IPS DF 6.9 (cell line): ENCODE measurements at places on chromosomes 12 and 14.

GRCh38 chr12:21913823-21914222 is 27.4 kb downstream of the ABCC9 start:
- DNase-seq: no peak

DNA sequence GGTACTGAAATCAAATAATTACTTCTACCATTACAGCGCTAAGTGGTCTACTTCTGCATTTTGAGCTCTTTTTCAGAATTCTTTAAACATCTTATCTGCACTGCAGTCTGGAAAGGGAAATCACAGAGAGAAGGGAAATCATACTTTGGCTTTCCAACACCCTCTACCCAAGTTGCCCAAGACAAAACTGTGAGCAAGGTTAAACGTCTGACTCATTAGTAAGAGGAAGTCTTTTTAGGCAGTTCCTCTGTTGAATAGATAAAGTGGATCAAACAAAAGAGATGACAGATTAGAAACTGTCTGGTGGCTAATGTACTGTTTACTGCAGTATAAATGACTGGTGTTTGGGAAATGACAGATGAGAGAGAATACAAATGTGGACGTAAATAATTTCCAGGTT is 858.1 kb downstream of the NRXN3 start:
- DNase-seq: no peak

- DNase-seq: peak; percentile 16
These were observed 51.3 kb upstream of the PLBD1 start for GRCh38 chr12:14618983-14619382.

DNA sequence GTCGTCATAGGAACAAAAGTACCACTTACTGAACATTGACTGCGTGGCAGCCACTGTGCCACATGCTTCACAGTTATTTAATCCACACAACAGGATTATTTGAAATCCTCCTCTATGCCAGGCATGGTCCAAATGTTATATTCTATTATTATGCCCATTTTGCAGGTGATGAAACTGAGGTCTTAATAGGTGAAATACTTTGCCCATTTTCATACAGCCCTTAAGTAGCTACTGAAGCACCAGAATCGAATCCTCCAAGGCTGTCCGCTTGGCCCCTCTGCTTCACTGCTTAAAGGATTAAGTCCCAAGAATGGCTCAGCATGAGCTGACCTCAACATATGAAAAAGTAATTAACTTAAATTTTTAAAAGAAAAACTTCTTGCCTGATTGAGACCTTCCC is 212.8 kb downstream of the EGLN3 start:
- DNase-seq: no peak

DNA sequence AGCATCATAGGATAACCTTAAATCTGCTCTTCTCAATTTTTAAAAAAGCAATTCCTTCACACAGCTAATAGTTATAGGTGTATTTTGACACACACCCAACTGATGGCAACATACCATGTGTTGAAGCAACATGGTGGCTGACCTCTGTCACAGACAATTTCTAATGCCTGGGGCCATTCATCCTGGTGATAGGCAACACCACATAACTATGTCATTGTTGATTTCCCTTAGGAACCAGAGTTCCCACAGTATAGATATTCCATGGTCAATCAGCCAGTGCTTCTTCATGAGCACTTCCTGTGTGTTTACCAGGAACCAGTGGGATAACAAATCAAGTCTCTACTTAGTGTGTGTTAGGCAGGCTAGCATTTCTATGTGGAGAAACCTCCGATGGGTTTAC is 88.3 kb downstream of the FIGNL2 start:
- no peak for DNase-seq

- DNase-seq: peak; percentile 71
These were observed 10.2 kb upstream of the SERPINA9 start for GRCh38 chr14:94485944-94486841.

GRCh38 chr12:904010-904414 is 45.5 kb downstream of the RAD52 start:
- DNase-seq: no peak

DNA sequence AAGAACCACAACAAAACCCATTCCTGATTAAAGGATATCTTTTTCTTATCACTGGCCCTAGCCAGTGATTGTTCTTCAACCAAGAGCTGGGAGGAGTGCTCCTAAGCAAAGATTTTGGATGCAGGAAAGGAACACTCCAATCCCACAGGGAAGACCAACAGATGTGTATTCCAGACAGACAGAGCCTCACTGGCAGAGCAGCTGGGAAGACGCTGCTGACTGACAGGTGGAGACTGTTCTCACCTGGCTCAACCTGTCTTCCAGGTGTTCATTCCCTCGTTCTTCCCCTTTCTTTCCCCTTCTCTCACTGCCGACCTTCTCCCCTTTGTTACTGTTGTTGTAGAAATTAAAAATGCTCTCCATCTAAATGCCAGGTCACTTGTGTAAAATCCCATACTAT is 89.7 kb upstream of the CCDC198 start:
- no peak for DNase-seq

GRCh38 chr14:99909513-99910064 is 116.4 kb downstream of the EML1 start:
- DNase-seq: no peak

DNA sequence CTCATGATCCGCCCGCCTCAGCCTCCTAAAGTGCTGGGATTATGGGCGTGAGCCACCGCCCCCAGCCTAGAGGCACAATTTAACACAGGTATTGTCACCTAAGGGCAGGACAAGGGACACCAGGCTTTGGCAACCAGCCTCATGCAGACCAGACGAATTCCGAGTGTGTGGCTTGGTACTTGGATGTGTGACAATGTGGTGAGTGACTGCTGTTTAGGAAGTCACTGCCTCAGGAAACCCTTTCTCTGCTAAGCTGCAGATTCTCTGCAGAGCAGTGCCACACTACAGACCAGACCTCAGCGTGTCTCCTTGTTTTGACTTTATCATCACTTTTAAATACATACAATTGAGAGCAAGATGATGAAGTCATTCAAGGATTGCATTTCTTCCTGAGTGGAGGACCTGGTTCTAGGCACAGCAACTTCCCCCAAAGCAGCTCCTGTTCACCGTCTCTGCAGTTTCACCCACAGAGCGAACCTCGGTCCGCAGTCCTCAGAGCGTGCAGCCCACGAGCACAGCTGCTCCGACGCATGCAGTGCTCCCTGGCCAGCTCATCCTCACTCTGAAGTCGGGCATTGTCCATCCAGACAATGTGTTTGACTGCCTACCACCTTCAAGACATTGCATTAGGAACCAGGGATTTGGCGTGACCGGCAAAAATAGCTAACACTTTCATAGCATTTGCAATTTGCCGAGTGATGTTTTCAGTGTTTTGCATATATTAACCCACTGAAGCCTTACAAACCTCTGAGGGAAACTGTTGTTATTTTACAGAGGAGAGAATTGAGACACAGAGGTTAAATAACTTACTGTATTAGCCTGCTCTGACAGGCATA is 235.2 kb downstream of the CHST11 start:
- DNase-seq: no peak

- no peak for DNase-seq
These were observed 241.4 kb downstream of the PHLDA1 start for GRCh38 chr12:75790219-75790618.

- no peak for DNase-seq
These were observed 19.8 kb upstream of the PALS1 start for GRCh38 chr14:67221248-67221981.

DNA sequence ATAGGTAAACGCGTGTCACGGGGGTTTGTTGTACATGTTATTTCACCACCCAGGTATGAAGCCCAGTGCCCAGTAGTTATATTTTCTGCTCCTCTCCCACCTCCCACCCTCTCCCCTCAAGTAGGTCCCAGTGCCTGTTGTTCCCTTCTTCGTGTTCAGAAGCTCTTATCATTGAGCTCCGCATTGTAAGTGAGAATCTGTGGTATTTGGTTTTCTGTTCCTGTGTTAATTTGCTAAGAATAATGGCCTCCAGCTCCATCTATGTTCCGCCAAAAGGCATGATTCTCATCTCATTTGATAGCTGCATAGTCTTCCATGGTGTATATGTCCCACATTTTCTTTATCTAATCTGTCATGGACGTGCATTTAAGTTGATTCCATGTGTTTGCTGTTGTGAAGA is 6.9 kb upstream of the GPRC5D start:
- no peak for DNase-seq

- no peak for DNase-seq
These were observed 81.8 kb downstream of the SLC38A1 start for GRCh38 chr12:46187023-46187422.

DNA sequence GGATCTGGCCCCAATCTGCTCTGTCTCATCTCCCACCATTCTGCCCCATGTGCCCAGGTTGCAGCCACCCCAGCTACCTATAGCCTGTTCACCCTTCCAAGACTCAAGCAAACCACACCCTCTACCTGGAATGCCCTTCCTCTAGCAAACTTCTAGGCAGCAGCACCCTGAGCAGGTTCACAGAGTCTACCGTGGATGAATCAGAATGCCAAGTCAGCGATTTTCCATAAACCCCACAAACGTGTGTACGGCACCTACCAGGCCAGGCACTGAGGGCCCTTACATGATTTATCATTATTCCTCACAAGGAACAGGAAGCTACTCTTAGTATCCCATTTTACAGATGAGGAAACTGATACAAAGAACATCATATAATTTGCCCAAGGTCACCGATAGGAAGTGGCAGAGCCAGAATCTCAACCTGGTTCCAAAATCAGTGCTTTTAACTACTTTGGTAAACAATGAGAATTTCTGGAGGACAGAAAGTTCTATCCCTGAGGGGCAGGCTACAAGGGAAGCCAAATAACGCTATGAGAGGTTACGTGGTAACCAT is 28.0 kb upstream of the DHRS4 start:
- DNase-seq: no peak

- no peak for DNase-seq
These were observed 42.1 kb downstream of the KDM2B start for GRCh38 chr12:121538699-121539061.

DNA sequence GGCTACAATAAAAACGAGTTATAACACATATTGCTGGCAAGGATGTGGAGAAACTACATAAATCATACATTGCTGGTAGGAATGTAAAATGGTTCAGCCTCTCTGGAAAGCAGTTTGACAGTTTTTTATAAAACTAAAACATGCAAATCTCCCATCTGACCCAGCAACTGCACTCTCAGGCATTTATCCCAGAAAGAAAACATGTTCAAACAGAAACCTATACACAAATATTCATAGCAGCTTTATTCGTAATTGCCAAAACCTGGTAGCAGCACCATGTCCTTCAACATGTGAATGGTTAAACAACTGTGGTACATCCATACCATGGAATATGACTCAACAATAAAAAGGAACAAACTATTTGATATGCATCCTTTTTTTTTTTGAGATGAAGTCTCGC is 10.1 kb upstream of the TMCC3 start:
- no peak for DNase-seq

GRCh38 chr12:124296916-124297351 is 2.0 kb downstream of the RFLNA start:
- DNase-seq: no peak

DNA sequence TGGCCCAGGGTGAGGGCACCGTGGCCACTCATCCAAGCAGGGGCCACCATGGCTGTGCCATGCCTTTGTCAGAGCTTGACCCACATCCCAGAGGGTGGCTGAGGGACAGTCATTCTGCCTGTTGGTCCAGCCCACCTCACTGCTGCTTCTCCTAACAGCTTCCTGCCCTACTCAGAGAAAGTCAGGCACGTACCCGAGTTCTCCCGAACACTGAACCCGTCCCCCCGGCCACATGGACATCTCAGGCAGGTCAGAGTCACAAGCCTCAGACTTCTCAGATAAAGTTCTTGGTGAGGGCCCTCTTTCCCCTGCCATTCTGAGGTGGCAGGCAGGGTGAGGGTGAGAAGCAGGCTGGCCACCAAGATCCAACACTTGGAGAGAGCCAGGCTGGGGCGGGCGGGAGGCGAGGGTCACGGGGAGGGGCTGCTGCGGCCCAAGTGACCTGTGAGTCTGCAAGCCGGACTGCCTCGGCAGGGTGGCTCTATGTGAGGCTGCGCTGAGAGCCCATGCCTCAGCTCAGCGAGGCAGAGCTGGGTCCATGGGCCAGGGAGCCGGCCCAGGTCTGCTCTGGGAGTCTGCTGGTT is 317.8 kb downstream of the TMEM121 start:
- DNase-seq: no peak

DNA sequence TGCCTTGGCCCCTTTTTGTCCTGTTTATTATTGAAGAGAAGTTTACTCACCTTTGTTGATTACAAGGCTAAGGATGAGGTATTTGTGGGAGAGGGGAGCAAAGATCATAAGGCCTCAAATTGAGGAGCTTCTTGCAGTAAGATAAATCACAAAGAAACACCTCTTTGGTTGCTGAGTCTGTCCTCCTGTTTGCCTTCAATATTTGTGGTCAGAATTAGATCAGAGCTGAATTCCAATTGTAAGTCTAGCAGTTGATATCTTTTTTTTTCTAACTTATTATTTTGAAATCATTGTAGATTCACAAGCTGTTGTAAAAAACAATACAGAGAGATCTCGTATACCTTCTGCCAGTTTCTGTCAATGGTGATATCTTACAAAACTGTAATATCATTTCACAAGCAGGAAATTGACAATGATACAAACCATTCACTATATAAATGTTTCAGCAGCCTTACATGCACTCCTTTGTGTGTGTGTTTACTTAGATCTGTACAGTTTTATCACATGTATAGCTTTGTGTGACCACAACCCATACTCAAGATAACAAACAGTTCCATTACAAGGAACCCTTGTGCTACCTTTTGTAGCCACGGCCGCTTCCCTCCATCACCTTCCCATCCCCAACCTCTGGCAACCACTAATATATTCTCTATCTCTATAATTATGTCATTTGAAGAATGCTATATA is 97.4 kb downstream of the KICS2 start:
- DNase-seq: no peak

- DNase-seq: no peak
These were observed 103.8 kb downstream of the PRKD1 start for GRCh38 chr14:29823816-29824215.

DNA sequence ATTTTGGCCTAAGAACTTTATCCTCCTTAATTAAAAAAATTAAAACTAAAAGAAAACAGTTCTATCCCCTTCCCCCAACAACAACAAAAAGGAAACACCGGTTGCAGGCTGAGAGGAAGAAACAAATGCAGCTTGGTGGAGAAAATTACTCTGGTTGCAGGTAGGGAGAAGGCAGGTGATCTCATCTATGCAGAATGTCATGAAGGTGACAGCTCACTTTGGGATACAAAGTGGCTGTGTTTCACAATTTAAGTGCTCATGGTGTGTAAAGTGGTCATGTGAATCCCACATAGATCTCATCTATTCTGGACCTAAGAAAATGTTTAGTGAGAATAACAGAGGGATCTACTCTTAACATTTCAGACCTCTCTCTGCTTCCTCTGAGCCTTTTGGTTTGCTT is 219.7 kb upstream of the PKP2 start:
- no peak for DNase-seq

DNA sequence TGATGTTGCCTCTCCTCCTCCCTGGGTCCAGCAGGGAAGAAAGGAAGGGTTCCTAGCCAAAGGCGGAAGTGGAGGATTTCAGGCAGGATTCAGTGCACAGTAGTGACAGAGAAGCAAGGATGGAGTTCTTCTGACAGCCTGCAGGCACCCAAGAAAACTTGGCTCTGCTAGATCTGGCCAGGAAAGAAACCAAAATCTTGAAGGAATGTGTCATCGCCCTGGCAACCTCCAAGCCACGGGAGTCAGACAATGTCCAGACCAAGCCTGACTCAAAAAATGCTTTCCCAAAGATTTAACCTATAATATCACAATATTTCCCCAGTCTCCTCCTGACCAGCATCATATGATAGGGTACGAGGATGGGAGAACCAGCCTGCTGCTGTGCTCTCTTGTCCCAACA is 22.8 kb upstream of the DHRS4 start:
- no peak for DNase-seq

- no peak for DNase-seq
These were observed 4.6 kb upstream of the KRT2 start for GRCh38 chr12:52656616-52657015.

GRCh38 chr12:80032946-80033345 is 66.4 kb upstream of the OTOGL start:
- no peak for DNase-seq
